ENCODE measurements at places on chromosomes 3 and 15.

DNA sequence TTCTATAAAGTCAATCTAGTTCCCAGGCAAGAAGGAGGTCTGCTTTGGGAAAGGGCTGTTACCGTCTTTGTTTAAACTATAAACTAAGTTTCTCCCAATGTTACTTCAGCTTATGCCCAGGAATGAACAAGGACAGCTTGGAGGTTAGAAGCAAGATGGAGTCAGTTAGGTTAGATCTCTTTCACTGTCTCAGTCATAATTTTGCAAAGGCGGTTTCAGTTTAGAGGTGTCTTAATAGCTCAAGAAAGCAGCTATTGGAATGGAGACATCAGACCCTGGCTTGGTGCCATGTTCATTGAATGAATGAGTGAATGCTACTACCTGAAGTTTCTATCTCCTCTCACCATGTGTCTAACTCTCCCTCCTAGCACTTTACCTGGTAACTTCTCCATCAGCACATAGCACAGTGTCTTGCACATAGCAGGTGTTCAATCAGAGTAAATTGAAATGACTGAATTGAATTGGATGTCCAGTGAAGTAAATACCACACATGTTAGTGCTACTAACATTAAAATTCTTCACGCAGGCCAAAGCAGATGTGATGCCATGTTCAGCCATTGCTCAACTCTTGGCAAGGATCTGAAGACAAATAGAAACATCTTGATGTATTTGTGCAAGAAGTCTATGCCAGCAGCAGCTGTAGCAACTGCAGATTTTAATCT, 28.2 kb downstream of the CLEC3B start:
- DNase-seq: no peak

GRCh38 chr3:149726716-149727407, 25.4 kb downstream of the COMMD2 start:
- no peak for DNase-seq

GRCh38 chr3:72453706-72454105, 394.5 kb downstream of the SHQ1 start:
- DNase-seq: no peak

DNA sequence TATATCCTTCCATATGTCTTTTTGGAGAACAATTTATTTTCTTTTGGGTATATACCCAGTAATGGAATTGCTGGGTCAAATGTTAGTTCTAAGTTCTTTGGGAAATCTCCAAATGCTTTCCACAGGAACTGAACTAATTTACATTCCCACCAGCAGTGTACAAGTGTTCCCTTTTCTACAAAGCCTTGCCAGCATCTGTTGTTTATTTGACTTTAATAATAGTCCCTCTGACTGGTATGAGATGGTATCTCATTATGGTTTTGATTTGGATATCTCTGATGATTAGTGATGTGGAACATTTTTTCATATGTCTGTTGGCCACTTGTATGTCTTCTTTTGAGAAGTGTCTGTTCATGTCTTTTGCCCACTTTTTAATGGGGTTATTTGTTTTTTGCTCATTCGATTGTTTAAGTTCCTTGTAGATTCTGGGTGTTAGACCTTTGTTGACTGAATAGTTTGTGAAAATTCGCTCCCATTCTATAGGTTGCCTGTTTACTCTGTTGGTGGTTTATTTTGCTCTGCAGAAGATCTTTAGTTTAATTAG, 48.4 kb downstream of the TMEM45A start:
- DNase-seq: no peak

DNA sequence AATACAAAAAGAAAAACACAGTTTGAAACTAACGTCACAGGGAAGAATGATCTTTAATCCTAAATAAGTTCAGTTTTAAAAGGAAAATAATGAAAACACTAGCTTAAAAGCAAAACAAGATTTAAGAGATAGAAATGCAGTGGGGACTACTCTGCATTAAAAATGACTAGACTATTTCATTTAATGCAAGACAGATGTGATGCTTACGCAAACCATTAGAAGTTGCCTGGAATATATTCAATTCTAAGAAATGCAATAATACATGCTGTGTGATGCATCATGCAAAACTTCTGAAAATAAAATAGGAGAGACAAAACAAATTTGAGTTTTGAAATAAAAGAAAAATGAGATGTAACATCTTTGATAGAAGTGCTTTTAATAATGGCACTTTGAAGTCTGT, 97.6 kb upstream of the STRIT1 start:
- DNase-seq: no peak

DNA sequence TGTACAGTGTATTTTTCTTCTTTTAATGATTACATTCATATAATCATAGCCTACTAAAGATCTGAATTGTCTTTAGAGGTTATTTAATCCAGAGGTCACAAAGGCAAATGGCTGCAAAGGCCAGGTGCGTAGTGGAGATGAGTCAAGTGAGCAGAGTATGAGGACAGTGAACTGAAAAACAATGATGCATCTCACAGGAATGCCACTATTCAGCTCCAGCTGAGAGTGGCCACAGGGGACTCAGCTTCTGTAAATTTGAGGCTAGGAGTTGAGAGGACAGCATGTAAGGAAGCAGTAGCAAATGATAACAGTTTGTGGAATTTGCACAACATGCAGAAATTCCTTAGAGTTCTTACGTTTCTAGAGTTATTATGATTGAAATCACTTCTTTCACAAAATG, 50.4 kb downstream of the COL6A5 start:
- DNase-seq: no peak

DNA sequence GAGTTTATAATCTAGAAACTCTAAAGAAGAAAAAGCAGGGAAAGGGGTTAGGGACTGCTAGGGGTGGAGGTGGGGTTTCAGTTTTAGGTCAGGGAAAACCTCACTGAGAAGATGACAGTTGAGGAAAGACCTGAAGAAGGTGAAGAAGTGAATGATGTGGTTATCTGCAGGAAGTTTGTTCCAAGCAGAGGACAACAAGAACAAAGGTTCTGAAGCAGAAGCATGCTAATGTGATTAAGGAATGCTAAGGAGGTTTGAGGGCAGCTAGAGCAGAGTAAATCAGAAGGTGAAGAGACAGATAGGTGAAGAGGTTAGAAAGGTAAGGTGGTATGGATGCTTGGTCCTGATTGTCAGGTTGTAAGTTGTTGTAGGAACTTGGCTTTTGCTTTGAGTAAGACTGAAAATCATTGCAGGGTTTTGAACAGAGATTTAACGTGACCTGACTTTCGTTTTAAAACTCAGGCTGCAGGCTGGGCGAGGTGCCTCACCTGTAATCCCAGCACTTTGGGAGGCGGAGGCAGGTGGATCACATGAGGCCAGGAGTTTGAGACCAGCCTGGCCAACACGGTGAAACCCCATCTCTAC, 8.6 kb downstream of the OXSR1 start:
- no peak for DNase-seq

GRCh38 chr15:95718441-95718840, 612.1 kb upstream of the NR2F2 start:
- DNase-seq: no peak

- no peak for DNase-seq
These were observed 40.8 kb upstream of the PRR23E start for GRCh38 chr3:127151992-127152650.

- DNase-seq: no peak
These were observed 171.9 kb upstream of the CTDSPL start for GRCh38 chr3:37689645-37690356.

GRCh38 chr3:71724584-71725270, 475 bp downstream of the EIF4E3 start:
- no peak for DNase-seq

- DNase-seq: no peak
These were observed 7.2 kb downstream of the GLDN start for GRCh38 chr15:51348688-51349087.

- no peak for DNase-seq
These were observed 397.8 kb downstream of the IGSF11 start for GRCh38 chr3:118636841-118637240.

GRCh38 chr15:29087521-29088285, 181.9 kb downstream of the NSMCE3 start:
- DNase-seq: no peak

GRCh38 chr3:68090571-68090970, 436.2 kb upstream of the SUCLG2 start:
- no peak for DNase-seq

DNA sequence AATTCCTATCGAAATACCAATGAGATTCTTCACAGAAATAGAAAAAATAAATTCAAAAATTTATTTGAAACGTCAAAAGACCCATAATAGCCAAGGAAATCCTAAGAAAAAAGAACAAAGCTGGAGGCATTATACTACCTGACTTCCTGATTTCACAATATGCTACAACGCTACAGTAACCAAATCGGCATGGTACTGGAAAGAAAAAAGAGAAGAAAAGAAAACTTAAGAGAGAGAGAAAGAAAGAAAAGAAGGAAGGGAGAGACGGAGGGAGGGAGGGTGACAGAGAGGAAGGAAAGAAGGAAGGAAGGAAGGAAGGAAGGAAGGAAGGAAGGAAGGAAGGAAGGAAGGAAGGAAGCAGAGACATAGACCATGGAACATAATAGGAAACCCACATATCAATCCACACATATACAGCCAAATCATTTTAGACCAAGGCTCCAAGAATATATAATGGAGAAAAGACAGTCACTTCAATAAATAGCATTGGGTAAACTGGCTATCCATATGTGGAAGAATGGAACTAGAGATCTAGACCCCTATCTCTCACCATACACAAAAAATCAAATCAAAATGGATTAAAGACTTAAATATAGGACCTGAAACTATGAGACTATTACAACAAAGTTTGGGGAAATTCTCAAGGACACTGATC, 118.6 kb upstream of the CNTN4 start:
- no peak for DNase-seq

- DNase-seq: no peak
These were observed 397.0 kb upstream of the ARRDC4 start for GRCh38 chr15:97563516-97563915.

GRCh38 chr3:46242120-46242519, at the start of gene CCR3:
Gene CCR3, plus strand, starts transcription at chr3:46242460. Its CDS starts 22,699 bp downstream, at chr3:46265159.
- no peak for DNase-seq

DNA sequence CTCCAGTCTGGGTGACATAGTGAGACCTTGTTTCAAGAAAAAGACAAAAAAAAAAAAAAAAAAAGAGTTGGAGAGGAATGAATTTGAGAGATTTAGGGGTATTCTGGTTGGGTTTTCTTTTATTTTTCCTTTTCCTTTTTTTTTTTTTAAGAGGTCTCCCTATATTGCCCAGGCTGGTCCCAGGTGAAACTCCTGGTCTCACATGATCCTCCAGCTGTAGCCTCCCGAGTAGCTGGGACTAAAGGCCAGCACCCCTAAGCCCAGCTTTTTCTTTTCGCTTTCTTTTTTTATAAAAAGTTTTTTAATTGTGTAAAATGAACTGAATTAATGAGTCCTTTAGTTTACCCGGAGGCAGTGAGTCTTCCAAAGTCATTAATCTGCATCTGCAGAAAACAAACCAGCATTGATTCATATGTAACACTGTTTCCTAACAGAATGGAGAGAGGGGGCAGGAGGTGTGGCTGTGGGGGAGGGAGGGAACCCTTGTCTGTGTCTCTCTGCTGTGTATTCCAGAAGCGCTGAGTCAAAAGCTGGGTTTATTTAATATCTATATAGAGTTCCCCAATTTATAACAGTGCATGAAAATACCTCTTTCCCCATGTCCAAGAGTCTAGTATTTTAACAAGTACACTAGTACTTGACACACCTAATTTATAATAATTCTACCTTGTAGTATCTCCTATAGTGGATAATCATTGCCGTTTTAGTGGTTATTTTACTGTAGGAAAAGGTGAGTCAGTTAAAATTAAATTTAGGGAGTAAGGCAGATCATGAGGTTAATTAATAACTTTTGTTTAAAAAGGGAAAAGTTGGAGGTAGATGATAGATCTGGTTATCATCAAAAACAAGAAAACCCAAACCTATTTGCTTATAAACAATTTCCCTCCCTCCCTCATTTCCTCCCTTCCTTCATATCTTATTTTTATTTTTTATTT, 2.6 kb upstream of the DPPA4 start:
- DNase-seq: no peak

DNA sequence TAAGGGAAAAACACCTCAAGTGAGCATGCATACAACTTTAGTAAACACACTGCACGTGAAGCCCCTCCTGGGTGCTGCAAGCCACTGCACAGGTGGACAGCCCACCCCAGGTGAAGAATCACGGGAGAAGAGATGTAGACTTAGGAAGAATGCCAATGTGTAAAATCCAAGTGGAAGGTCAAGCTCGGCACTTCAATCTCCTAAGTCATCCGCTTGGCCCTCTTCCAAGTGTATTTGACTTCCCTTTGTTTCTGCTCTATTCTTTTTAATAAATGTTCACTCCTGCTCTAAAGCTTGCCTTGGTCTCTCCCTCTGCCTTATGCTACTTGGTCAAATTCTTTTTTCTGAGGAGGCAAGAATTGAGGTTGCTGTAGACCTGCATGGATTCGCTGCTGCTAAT, 316.6 kb downstream of the EDEM1 start:
- no peak for DNase-seq

GRCh38 chr3:126659915-126660886, 5.3 kb upstream of the TXNRD3 start:
- no peak for DNase-seq

DNA sequence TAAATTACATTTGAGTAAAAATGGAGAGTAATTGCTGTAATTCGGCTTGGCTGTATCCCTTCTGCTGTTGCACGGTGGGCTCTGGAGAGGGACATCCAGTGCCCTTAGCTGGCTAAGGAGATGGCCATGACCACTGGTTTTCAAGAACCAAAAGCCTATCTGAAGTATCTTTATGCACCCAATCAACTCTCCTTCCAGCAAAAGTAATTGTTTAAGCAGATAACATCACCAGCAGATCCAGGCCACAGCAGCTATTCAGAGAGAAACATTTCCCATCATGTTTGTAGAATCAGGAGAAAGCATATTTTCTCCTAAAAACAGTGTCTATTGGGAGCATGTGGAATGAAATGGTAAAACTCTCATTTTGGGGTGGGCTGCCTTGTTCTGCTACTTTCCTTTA, 514.5 kb upstream of the RGMA start:
- DNase-seq: no peak

DNA sequence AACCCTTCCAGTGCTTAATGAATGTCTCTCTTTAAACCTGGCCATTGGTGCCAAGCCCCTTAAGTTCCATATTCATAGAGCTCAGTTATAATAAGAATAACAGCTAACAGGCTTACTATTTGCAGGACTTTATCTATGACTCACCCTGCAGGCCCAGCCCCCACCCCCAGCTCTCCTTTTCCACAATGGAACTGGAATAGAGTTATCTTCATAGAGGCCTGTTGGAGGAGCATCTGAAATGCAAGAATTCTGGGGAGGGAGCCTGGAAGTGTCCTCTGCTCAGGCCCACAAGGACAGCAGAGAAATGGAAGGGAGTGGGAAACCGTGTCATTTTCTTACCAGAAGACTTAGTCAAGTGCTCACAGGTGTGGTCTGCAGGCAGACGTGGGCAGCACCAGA, 52.8 kb downstream of the SEMA5B start:
- no peak for DNase-seq

GRCh38 chr15:74124759-74125158, 5.6 kb upstream of the ISLR2 start:
- no peak for DNase-seq

DNA sequence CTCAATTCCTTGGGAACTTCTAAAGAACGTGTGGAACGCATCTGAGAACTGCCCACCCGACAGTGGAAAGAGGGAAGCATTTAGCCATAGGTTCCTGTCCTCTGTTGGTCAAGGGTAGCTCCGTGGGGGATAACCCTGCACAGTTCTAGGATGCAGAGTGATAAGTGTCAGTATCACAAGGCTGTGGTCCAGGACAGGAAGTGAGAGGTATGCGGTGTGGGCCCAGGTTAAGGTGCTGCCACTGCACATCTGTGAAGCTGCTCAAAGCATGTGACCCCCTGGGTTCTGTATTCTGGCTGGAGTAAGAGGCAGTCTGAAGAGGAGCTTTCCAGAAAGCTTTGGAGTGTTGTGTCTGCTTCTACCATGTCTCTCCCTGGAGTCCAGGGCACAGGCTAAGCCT, 51.7 kb upstream of the HES1 start:
- DNase-seq: no peak

- no peak for DNase-seq
These were observed 37.2 kb downstream of the ABHD5 start for GRCh38 chr3:43727930-43728329.

Measured in stimulated activated CD8-positive, alpha-beta memory T cell treated with anti-CD3 and anti-CD28 coated beads, Interleukin-7, amount 100 ng/mL, for 1 hour (primary cell).